A172 (cell line): ENCODE measurements at places on chromosomes 3 and 15.

DNA sequence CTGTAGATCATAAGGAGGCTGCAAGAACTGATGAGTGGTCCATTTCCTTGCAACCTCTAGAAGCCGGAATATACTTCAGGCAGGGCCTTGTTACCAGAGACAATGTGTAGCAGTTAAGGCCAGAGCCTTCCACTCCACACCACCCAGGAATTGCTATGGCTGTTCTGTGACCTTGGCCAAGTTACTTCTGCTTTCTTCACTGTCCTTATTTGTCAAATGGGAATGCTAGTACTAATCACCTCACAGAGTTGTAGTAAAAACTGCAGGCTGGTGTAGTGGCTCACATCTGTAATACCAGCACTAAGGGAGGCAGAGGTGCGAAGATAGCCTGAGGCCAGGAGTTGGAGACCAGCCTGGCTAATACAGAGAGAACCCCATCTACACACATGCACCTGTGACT lies 28.7 kb upstream of the RPN1 start:
- no peak for DNase-seq

DNA sequence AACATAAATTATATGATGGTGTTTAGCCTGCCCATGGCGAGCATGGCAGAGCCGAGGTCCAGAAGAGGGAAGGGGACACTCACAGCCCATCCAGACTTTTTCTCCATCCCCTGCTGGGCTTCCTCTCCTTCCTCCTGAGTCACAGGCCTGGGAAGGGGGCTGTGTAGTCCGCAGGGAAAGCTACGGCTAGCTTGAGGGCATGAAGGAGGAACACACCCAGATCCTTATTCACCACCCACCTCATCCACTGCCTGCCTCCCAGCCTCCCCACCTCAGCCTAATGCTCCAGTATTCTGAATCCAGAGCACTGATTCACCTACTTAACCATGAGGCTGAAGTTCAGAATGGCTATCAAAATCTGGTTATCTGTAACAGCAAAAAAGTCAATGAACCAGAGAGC lies 97.8 kb downstream of the OXNAD1 start:
- no peak for DNase-seq

DNA sequence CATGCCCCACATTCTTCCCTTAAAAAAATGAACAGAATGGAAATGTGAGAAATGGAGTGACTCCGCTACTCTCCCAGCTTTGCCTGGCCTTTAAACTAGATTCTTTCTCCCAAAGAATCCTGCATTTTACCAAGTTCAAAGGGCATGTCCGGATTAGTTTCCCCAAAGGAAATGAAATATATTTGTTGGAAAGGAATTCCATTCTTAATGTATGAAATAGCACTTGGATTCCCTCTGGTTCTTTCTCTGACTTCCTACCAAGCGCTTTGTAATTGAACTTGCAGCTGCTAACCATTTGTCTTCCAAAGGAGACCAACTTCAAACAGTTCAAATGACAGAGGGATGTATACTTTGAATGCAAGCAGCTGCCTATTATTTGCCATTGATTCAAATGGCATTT lies 18.9 kb downstream of the MAP2K1 start:
- DNase-seq, result no peak

- peak; percentile 82 for DNase-seq
Measured at GRCh38 chr3:128619146-128619890, 31.3 kb downstream of the RPN1 start.

GRCh38 chr15:57100136-57100539 lies 181.7 kb downstream of the TCF12 start:
- DNase-seq, result no peak

DNA sequence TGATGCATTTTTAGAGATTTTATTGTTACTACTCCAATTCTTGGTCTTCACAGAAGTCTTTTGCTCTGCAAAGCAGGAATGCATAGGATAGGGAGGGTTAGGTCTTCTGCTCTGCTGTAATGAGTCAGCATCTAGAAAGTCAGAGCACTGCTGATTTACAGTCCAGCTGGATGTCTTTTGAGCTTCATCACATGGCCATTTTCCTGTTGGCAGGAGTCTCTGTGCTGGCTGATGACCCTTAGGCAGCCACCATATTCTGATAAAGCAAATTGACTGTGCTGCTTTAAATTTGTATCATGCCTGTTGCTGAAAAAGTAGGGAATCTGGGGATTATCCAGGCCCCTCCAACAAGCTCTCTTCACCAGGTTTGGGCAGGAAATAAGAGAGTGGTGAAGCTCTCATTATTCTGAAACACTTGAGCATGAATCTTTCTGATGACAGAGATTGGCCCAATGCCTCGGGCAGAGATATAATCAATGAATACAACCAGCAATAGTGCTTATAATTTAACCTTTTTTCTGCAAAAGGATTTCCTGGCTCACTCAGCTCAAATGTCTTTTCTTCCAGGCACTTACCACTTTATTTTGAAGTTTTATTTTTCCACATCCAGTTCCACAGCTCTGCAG lies 9.7 kb upstream of the CRBN start:
- peak; percentile 35 for DNase-seq

GRCh38 chr3:34955680-34956079 lies 683.6 kb upstream of the ARPP21 start:
- DNase-seq, result no peak

DNA sequence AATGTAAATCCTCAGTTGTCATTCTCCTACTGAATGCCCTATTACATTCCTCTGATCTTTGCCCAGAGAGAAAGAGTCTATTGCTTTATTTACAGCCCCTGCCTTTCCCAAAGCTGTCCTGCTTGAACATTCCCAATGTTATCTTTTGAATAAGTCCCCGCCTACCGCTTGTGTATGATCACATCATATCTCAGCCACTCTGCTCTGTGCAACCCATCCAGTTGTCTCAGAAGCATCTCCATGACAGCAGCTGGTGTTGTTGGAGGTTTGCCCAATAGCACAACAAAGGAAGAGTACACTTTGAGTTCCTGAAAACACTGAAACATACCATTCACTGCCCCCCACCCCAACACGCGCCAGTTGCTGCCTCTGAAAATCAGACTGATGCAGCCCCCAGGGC lies 22.0 kb upstream of the FAM3D start:
- DNase-seq, result no peak

- no peak for DNase-seq
Measured at GRCh38 chr3:126022741-126023359, 53.9 kb downstream of the ROPN1B start.

DNA sequence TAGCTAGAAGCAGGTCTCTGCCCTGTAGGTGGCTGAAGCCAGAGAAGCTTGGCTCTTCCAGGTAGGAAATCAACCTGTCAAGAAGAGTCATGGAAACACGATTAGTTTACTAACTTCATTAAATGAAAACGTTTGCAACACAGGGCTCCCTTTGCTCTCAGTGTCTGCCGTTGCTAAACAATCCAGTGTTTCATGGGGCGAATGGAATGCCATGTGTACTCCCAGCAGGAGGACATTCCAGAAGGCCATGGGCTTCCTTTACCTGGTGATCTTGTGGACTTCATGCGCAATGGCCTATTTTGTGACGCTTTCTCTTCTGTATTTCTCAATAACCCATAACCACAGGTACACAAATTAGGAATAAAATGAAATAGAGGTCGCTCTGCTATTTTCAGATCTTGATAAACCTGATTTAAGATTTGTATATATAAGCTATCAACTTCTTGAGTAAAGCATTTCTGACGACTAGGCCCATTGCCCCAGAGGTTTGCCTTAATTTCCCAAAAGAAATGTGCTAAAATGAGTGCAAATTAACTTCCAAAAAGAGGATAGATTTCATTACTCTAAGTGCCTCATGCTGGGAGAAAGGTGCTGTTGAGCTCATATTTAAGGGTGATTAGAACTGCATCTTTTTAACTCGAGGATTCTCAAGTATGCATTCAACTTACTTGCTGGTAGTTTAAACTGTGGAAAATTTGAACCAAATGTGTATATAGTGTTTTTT lies 171.0 kb downstream of the EPHA3 start:
- DNase-seq, result no peak

DNA sequence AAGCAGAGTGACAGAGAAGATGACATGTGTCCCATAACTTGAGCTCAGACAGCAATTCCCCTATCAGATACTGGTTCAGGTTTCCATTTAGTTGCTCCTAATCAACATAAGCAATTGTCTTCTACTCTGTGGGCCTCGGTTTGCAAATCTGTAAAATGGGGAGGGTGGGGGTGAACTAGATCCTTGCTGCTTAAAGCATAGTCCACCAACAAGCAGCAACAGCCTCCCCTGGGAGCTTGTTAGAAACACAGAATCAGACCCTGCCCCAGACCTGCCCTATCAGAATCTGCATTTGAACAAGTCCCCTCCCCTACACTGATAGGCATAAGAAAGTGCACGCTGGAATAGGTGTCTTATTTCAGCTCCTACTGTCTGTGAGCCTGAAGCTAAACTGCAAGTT lies 87.8 kb downstream of the CEMIP start:
- DNase-seq, result no peak

- no peak for DNase-seq
Measured at GRCh38 chr3:72397586-72397985, 450.7 kb downstream of the SHQ1 start.

GRCh38 chr15:47194718-47195117 lies 522.6 kb upstream of the SEMA6D start:
- no peak for DNase-seq

- DNase-seq, result peak; percentile 16
Measured at GRCh38 chr3:151537726-151538125, 76.9 kb upstream of the IGSF10 start.

- DNase-seq, result no peak
Measured at GRCh38 chr3:42007785-42008184, 45.9 kb upstream of the ULK4 start.

DNA sequence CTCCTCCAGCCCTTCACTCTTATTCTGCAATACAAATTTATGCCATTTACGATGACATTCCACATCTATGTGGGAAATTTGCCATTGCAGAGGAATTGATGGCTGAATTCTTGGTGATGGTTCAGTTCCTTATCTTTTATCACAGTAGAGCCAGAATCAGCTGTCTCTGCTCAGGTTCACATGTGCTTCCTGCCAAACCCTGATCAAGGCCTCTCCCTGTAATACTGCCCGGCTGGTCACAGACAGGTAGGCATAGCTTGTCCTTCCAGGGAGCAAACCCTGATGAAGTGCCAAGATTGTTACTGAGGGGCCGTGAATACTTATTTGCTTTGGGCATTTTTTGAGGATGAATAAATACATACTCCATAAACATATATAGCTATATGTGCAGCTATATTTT lies 450.0 kb downstream of the NSUN3 start:
- DNase-seq, result no peak

DNA sequence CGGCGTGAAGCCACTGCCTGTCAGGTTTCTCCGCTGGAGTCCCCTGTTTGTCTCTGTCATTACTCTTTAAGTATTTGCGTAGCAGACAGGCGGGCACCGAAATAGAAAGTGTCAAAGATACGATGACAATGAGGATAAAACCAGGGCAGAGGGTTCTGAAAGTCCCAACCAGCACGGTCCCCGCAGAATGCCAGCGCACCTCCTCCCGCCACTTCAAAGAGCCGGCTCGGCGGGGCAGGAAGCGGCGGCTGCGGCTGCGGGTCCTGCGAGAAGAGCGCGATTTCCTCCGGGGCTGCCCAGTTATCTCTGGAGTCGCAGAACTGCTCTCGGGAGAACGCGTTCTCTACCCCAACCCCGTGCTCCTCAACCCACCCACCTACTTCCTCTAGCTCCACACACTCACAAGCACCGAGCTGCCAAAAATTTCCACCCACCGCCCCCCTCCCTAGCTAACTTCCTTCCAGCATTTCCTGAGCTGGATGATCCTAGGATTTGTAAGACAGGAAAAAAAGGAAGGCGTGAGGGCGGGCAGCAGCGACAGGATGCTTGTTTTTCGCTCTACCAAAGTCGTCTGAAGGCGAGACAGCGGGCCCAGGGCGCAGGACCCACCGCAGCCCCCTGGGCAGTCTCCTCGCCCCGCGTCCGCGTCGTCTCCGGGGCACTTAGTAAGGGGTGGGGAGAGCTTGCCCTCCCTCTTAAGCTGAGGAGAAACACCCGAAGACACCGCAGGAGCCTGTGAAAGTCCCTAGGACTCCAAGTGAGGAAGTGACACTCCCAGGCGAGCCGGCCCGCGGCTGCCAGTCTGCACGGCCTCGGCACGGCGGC lies at the start of gene ARHGAP31:
ARHGAP31 (plus strand) TSS at position 513 of the 825 bp plus-strand sequence. CDS start 522 bp downstream, outside the sequence.
- DNase-seq, result peak; percentile 60

DNA sequence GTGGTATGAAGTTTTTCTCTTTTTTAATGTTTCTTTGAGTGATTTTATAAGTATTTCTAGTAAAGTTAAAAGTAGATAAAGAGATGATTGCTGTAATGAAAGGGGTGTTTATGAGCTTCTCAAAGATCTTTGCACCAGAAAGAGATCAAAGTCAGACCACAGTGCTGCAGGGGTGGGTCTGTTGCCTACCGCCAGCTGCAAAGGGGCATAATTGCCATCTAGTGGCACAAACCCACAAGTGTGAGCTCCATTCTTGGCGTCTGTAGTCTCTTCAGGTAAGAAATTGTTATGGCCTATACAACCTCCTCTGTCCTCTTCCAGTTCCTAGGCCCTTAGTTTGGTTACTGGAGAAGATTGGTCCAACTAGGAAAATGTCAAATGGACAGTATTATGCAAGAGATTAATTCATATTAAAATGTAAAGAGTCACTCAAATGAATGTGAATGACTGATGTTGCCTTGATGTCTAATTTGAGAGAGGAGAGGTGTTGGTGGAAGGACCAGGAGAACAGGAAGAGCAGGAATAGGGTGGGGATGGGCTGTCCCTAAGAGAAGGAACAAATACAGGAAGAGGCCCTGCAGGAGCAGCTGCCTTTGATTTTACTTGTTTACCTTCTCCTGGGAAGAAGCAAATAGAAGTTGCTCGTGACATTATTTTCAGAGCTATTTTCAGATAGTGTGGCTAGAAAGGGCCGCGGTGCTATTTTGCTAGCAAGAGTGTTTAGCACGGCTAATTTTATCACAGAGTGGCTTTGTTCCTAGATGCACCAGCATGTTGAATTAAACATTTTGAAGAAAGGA lies 53.0 kb upstream of the GSK3B start:
- no peak for DNase-seq

DNA sequence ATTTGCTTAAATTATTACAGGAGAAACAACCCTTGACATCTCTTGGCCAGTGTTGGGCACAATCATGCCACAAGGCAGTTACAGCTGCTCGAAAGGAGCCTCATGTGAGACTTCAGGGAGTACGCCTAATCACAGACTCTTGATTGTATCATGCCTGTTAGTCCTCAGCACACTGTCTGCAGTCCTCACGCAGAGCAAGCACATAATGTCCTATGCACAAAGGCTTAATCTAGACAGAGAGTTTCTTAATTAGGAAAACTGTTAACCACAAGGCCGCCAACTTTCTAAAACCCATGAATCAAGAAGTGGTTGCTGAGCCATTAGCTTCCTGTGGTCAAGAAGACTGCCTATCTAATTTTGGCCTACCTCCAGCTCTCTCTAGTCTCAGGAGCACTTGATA lies 172.0 kb downstream of the UNC13C start:
- no peak for DNase-seq

- no peak for DNase-seq
Measured at GRCh38 chr15:57012556-57012955, 94.1 kb downstream of the TCF12 start.
